Activated naive CD4-positive, alpha-beta T cell treated with anti-CD3 and anti-CD28 coated beads, Interleukin-2, amount 10 ng/mL, durations not matched to agents 7 days and 5 days (primary cell): ENCODE measurements at places on chromosomes 16 and 17.

DNA sequence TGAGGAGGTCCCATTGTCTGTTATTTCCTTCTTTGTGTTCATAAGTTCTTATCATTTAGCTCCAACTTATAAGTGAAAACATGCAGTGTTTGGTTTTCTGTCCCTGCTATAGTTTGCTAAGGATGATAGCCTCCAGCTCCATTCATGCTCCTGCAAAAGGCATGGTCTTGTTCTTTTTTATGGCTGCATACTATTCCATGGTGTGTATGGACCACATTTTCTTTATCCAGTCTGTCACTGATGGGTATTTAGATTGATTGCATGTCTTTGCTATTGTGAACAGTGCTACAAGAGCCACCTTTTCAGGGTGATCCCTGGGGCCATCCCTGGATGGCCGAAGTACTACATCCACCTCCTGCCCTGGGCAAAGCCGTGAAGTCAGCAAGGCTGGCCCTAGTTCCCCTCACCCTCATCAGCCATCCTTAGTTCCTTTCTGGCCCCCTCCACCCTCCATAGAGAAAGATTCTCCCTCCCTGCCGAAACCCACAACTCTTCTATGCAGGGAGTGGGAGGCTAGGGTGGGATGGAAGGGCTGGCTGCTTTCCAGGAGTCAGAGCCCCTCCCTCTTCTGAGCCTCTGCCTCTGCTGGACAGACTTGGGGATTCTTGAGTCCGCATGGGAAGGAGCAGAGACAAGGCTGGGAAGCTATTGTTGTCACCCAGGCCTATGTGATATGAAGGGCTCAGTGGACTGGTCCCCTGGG, 8.3 kb downstream of the MT1X start:
- no peak for DNase-seq

GRCh38 chr17:66021757-66022156, 170.2 kb downstream of the CEP112 start:
- DNase-seq, result no peak

- DNase-seq, result no peak
These were observed 56.8 kb upstream of the ZNF469 start for GRCh38 chr16:88325976-88326375.

GRCh38 chr17:48384164-48384563, 45.9 kb downstream of the SKAP1 start:
- DNase-seq, result no peak

- DNase-seq, result no peak
These were observed 193.8 kb downstream of the SNX29 start for GRCh38 chr16:12170103-12171040.

DNA sequence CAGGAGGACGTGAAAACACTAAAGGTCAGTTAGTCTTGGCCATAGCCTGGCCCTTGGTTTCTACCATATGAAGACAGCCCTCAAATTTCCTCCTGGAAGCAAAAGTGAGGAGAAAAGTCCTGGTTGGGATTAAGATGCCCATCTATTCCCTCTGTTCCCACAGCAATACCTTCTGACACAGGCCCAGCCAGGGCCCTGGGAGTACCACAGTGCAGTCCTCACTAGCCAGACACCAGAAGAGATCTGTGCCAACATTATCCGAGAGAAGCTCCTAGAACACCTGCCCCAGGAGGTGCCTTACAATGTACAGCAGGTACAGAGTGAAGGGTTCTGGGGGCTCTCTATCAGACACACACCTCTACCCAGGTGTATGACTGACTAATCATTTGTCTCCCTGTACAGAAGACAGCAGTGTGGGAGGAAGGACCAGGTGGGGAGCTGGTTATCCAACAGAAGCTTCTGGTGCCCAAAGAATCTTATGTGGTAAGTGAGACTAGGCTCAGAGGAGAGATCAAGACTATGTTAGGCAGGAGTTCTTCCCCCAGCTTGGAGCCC, 4.1 kb downstream of the ERAL1 start:
- DNase-seq, result no peak

GRCh38 chr17:58960068-58960467, 146.6 kb downstream of the TRIM37 start:
- no peak for DNase-seq

DNA sequence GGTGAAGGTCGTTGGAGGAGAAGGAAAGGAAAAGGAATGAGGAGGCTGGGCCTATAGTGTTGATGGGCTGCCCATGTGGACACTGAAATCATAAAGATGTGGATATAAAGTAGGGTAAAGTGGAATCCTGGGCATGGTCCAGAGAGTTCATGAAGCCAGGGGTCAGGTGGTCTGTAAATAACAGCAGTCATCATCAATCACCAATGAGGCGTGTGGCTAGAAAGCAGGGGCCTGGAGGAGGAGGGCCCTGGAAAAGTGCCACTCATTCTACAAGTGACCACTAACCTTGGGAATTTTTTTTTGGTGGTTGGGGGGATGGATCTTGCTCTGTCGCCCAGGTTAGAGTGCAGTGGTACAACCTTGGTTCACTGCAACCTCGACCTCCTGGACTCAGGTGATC, 115.3 kb upstream of the NOL11 start:
- no peak for DNase-seq

- no peak for DNase-seq
These were observed 327.9 kb downstream of the SLC39A11 start for GRCh38 chr17:72764632-72765041.

DNA sequence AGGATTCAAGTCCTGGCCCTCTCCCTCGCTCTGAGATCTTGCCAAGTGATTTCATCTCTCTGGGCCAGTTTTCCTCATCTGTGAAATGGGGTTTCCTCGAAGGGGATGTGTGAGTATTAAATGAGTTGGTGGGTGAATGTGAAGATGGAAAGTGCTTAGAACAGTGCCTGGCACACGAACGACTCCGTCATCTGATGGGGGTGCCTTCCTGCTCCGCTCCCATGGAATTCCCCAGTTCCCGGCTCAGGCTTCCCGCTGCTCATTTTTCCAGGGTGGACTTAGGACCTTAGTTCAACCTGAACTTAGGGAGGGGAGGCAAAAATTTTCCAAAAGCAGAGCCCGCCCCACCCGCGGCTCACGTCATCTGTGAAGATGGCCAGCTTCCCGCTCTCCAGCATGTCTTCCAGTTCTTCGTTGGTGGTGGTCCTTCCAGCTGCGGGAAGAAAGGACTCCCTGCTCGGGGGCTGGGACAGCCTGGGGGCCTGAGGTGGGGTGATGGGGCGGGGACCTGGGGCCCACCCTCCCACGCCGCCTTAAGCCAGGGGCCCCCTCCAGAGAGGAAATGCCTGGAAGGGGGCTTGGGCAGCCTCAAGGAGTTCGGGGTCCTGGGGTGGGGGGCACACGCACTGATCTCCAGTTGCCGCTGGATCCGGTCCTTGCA, 11.4 kb downstream of the HSD3B7 start:
- DNase-seq, result no peak

DNA sequence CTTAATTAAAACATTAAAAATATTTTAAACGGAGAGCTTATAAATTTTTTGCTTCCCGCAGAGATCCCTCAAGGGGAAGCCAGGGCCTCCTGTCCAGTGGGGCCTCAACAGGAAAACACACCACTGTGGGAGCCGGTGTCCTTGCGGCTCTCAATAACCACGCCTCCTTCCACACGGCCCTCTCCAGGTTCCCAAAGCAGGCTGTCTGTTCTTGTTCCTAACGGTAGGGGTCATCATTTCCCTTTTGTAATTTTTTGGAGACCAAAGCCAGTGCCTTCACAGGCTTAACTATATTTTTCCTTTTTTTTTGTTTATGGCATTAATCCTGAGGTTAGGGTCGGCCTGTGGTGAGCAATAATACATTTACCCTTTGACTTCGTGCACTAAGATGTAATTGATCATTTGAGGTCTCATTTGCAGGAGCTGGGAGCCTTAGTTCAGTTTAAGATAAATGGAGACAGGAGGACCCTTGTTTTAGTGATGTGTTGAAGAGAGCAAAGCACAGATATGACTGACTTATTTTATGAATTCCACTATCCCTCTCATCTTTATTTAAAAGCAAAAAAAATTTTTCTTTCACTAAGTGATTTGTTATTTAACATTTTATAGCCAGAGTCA, 77.5 kb upstream of the N4BP1 start:
- peak; percentile 50 for DNase-seq
